ENCODE measurements at places on chromosomes 2 and 18.

GRCh38 chr2:201797175-201797840 is 9.0 kb upstream of the CDK15 start:
- no peak for DNase-seq

DNA sequence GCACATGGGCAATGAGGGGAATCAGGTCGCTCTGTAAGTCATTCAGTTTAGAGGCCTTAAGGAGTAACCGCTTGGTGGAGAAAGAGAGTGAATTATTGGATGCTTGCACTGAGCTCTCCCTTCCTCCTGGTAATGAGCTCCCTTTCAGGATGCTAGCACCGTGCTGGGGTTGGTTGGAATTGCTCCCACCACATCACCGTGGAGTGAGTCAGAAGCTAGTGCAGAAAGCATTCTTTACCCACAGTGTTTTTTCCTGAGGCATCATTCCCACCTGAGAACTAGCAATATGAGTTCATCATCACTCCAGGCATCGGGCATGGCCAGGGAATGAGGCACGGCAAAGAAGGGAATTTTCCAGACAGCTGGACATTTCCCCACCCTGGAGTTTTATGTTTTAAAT is 57.6 kb downstream of the ITGB6 start:
- DNase-seq = no peak

GRCh38 chr18:77144046-77144445 is 11.5 kb upstream of the MBP start:
- DNase-seq = no peak

GRCh38 chr2:104487366-104487765 is 366.5 kb upstream of the POU3F3 start:
- no peak for DNase-seq

DNA sequence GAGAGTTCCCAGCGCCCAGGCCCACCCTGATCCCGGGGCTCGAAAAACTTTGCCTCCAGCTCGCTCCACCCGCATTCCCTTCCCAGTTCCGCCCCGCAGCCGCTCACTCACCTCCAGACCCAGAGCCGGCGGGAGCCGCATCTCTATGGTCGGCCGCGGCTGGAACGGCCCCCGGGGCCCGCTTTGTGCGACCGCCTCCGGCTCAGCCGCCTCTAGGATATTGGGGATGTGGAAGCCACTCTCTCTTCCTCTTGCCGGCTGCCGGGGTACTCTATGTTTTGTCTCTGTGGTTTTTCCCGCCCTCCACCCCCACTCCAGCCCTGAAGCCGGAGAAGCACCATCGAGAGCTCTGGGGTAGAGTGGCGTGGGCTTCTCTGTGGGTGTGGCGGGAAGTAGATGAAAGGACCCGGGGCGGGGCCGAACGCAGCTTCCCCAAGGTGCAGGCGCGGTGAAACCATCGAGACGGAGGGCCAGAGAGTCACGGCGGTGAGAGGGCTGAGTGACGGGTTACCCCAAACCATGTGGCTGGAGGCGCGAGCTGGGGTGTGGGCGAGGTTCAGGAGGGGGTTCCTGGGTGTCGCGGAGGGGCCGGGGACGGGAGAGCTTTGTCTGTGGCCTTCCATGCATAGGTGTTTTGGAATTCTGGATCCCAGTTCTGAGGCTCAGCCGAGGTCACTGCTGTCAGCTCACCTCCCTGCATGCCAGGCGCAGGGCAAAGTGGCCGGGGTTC is at the start of the genes BCS1L and ZNF142:
Gene BCS1L, plus strand, starts transcription at position 426 of the 730 bp plus-strand sequence. CDS start 1,305 bp downstream, outside the sequence.
Gene ZNF142, minus strand, starts transcription at position 366 of the 730 bp plus-strand sequence. CDS start 3,194 bp downstream, outside the sequence.
- DNase-seq = peak; percentile 98

DNA sequence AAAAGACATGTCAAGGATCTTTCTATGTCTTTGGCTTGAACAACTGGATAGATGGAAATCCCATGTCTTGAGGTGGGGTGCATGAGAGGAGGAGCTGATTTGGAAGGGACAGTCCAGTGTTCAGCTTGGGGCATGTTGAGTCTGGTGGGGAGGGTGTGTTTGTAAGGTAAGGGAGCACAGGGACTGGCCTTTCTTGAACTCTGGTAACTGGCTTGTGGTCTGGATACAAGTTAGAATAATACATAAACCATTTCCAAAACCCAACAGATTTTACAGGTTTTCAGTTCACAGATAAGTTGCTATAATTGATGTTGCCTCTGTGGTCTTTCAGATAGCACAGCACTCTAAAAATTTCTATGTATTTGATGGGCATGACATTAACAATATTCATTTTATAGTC is 24.2 kb downstream of the RHBDD1 start:
- no peak for DNase-seq

GRCh38 chr2:160541745-160542144 is 48.1 kb upstream of the RBMS1 start:
- DNase-seq = no peak

GRCh38 chr2:61632276-61633169 is 94.4 kb upstream of the XPO1 start:
- DNase-seq = no peak

- no peak for DNase-seq
Observed at GRCh38 chr2:71461304-71461671, 7.9 kb downstream of the DYSF start.

GRCh38 chr18:55199291-55199963 is 240.2 kb upstream of the CCDC68 start:
- DNase-seq = no peak

DNA sequence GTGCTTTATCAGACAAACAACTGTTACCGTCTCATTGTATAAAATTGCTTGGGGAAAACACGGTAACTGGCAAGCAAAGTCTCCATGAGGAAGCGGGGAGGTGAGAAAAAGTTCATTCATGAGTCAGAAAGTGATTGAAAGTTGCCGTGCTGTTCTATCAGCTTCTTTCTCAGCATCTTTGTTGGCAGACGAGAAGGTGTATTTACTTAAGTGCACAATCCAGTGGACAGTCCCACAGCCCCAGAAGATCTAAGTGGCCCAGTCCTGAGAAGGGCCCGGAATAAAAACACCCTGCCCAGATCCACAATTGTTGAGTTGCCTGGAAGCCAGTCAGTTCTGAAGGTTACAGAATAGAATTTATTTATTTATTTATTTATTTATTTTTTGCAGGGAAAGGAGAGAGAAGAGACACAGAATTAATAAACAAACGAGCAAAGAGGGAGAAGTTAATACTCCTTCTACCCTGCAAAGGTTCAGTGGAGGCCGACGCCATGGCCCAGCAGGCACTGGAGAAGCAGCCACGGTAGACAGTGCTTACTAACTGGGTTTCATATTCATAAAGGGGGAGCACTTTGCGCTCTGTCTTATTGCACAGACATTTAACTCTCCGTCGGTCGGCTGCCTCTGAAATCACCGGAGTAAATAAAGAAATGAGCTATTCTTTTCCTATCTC is 676.0 kb upstream of the SALL3 start:
- no peak for DNase-seq

- DNase-seq = no peak
Observed at GRCh38 chr2:215260097-215260677, 51.7 kb upstream of the ATIC start.

GRCh38 chr2:217853301-217853881 is 149.4 kb downstream of the TNS1 start:
- no peak for DNase-seq

DNA sequence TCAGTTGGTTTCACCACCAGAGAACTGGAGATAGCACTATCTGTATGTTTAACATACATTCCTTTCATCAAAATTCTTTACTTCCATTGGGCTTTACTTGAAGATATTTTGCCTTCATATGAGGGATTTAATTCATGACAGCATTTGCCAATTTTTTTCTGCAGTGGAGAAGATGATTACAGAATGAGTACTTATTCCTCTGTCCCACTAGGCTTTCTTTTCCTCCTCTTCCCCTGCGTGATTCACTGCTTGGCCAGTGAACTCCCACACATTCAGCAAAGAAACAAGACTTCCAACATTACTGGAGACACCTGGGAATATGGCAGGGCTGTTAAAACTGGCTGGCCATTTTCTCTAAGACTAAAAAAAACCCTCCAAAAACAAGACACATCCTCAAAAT is 425.8 kb upstream of the KCNH7 start:
- DNase-seq = no peak

- DNase-seq = no peak
Observed at GRCh38 chr2:1268034-1268433, 145.2 kb upstream of the TPO start.
